ENCODE measurements at places on chromosomes 7 and 10.

DNA sequence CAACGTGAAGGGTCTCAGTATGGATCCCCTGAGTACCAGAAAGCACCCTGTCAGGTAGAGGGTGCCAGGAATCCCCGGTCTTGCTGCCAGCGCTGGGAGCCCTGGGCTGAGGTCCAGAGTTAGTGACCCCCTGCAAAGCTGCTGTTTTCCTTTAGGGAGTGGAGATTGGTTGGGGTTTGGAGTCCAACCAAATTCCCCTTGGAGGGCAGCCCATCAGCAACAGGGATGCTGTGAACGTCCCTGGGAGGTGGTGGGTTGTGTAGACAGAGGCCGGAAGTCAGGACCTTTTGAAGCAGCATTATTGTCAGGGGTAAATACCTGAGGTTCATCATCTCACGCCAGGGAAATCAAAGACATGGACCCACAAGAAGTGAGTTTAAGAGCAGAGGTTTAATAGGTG, 104.2 kb downstream of the COL26A1 start:
- DNase-seq, result no peak

GRCh38 chr7:122014697-122015096, 129.4 kb downstream of the AASS start:
- no peak for DNase-seq

DNA sequence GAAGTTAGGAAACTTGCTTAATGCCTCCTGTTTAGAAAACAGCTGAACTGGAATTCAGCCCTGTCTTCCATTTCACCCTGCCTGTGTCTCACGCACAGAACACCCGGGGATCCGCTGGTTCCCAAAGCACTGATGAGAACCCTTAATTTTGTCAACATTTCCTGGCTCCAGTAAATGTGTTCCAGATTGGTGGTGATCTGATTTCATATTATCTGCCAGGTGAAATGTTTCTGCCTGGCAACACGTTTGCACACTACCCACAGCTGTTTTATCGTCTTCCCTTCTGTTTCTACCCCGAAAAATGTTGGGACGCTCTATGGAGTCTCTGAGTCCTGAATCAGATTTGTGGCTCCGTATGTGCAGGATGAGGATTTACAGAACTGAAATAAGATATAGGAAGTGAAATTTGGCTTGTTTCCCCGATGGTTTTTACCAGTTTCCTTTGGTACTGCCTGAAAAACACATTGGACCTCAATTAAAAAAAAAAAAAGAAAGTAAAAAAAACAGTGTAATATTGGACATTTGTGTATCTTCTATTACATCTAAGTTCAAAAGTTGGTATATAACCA, 29.0 kb downstream of the MRC1 start:
- no peak for DNase-seq

- DNase-seq, result no peak
Measured at GRCh38 chr10:93820434-93820833, 62.7 kb downstream of the LGI1 start.
